Activated naive CD4-positive, alpha-beta T cell treated with anti-CD3 and anti-CD28 coated beads, Interleukin-2, amount 50 U/mL, for 16 hours (primary cell): ENCODE measurements at places on chromosomes 2 and 18.

- no peak for DNase-seq
Measured at GRCh38 chr18:22398464-22398863, 19.3 kb downstream of the CTAGE1 start.

- no peak for DNase-seq
Measured at GRCh38 chr18:54829856-54830255, 1.6 kb downstream of the RAB27B start.

DNA sequence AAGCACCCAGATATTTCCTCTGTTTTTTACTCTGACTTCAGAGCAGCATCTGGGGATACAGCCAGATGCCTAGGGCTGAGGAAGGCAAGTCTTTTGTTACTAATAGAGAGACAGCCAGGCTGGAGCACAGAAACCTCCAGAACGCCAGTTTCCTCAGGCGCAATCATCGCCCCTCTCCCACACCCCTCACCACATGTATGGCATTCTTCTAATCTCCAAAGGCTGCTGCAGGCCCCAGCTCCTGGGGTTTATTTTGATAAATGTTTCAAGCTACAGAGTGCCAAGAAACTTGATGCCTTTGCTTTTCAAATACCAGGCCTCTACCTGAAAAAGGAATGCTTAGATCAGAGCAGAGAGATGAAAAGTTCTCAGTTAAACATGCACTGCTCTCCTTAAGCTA, 283.6 kb downstream of the RBM43 start:
- DNase-seq: no peak

GRCh38 chr2:38113051-38113450, 37.1 kb upstream of the CYP1B1 start:
- DNase-seq: no peak

- DNase-seq: peak; percentile 35
Measured at GRCh38 chr18:46167971-46168370, 63.8 kb downstream of the HAUS1 start.

DNA sequence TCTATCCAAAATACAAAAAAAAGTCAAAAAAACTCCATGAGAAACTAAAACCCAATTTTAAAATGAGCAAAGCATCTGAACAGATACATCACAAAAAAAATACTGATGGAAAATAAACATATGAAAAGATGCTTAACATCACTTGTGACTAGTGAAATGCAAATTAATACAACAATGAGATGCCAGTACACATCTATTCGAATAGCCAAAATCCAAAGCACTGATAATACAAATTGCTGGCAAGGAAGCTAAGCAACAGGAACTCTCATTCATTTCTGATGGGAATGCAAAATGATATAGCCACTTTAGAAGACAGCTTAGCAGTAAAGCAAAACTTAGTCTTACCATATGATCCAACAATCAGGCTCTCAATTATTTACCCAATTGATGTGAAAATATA, 190.2 kb upstream of the FN1 start:
- no peak for DNase-seq

GRCh38 chr2:231469583-231469950, 5.3 kb upstream of the NCL start:
- DNase-seq: no peak

DNA sequence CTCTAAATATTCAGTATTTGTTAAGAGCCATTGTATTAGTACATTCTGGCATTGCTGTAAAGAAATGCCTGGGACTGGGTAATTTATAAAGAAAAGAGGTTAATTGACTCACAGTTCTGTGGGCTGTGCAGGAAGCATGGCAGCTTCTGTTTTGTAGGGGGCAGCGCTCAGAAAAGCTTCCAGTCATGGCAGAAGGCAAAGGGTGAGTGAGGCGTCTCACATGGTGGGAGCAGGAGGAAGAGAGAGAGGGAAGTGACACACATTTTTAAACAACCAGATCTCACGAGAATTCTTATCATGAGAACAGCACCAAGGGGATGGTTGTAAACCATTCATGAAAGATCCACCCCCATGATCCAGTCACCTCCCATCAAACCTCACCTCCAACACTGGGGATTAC, 13.8 kb upstream of the CCDC102B start:
- no peak for DNase-seq

GRCh38 chr18:31100436-31101182, 1.6 kb downstream of the DSC2 start:
- DNase-seq: no peak

GRCh38 chr18:48942554-48943261, 8.1 kb downstream of the SMAD7 start:
- DNase-seq: no peak

GRCh38 chr2:212606232-212606631, 67.6 kb upstream of the ERBB4 start:
- no peak for DNase-seq

- DNase-seq: no peak
Measured at GRCh38 chr2:214881647-214882202, 72.2 kb upstream of the BARD1 start.

GRCh38 chr2:11385847-11386246, 41.4 kb upstream of the ROCK2 start:
- DNase-seq: no peak

- DNase-seq: no peak
Measured at GRCh38 chr2:72969706-72970105, 52.4 kb downstream of the EMX1 start.

DNA sequence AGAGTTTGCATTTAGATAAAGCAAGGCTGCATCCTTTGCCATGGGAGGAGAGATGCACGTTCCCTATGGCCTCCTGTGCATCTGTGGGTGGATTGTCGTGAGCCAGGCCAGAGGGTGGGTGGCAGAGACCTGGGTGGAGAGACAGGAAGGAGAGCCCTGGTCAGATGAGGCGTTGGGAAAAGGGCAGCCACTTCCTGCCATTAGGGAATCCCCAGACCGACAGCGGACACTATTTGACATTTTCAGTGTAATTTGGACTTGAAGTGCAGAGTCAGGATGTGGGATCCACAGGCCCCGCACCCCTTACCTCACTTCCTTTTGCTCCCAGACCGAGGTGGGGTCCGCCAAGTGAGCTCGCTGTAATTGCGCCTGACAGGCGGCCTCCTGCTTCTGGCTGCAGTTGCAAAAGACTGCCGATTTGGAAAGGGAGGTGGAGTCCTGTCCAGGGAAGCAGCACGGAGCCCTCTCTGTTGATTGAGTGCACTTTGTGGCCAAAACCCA, 150.0 kb downstream of the DYSF start:
- peak; percentile 2 for DNase-seq

DNA sequence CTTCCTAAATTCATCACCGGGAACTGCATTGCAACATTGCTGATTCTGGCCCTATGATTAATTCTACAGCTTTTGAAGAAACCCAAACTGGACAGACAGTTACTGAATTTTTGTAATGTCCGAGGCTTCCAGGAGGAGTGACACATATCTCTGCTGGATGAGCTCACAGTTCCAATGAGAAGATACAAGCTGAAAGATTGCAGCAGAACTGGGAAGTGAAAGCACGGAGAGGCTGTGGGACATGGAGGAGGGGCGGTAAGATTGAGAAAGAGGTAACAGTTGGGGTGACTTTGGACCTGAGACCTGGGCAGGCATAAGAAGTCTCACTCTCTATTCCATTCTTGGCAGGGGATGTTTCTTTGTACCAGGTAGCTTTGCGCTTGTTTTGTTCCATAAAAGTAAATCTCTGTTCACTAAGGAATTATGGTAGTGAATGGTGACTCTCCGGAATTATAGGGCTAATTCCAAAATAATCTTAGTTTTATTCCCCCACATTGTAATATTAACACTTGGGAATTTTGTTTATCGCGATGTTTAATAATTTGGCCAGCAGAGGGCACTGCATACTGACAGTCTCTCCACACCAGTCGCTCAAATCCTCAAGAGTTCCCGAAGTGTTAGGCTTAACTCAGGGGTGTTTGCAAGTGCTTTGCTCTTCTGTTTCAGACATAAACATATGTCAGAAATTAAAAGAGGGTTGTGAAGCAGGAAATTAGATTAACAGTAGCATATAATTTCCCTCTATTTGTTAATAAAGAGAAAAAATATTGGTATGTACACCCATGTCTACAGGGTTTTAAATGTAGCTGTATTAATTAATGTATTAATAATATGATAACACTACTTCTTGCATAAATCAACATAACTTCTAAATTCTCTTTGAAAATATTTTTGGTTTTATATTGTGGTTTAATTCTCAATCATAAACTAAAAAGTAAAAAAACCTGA, 201.4 kb downstream of the SOCS6 start:
- no peak for DNase-seq

DNA sequence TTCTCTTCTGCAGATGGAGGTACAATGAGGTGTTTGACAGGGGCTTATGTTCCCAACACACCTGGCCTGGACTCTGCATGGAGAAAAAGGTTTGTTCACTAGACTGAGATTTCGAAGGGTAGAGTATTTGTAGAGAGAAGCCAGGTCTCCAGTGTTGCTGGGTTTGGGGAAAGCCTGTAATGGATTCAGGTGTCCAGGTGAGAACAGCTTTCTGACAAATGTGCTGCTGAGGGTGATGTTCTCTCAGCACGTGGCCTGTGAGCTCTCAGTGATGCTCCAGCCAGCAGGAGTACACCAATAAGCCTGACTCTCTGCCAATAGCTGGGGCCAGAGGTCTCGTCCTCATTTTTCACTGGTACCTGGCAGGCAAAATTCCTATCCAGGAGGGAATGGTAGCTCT, 43.8 kb upstream of the ARHGAP25 start:
- DNase-seq: no peak

DNA sequence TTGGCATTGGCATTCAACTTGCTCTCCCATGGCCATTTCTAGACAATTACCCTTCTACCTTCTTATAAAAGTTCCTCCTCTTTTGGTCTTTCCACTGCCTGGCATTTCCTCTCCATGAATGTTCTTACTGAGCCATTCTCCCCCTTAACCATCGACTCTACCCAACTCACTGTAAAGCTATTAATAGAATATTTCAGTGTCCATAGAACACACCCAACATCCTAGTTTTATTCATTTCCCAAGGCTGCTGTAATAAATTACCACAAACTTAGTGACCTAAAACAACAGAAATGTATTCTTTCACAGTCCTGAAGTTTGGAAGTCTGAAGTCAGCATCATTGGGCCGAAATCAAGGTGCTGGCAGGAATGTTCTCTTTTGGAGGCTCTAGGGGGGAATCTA, 170.0 kb upstream of the ATP5MC3 start:
- DNase-seq: no peak

DNA sequence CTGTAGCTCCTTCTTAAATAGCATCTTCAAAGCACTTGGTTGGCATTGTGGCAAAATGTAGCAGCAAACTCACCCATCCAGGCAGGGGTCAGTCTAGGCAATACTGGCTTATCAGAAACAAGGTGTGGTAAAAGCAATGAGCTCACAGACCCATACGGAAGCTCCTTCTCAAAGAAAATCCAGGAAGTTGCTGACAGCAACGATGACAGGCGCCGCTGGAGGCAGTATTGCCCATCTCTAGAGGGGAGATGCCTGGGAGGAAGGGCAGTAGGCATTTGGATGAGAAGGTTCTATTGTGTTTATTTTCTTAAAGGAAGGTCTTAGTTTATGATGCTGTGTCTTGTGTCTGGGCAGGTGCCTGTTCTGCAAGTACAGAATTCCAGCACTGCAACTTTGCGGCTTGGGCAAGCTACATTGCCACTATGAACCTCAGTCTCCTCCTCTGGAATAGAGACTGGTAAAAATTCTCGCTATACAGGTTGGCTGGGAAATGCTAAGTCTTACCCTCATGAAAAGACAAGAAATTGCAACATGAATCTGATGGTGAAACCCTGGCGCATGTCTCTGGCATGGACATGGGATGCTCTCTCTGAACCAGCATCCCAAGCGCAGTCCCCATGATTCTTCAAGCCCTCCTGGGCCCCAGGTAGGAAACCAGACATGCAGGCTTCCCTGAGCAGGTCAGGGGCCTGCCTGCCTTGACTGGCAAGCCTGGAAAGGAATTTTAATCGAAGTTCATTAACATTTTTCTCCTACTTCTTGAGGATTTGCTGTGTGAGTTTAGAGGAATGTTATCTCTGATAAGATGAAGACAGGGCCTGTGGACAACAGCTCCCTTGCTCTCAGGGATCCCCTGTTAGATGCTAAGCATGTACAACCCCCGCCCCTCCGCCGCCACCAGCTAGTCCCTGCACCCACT, 156.0 kb downstream of the TFCP2L1 start:
- no peak for DNase-seq

GRCh38 chr2:110771547-110772382, 39.4 kb downstream of the ACOXL start:
- DNase-seq: no peak

DNA sequence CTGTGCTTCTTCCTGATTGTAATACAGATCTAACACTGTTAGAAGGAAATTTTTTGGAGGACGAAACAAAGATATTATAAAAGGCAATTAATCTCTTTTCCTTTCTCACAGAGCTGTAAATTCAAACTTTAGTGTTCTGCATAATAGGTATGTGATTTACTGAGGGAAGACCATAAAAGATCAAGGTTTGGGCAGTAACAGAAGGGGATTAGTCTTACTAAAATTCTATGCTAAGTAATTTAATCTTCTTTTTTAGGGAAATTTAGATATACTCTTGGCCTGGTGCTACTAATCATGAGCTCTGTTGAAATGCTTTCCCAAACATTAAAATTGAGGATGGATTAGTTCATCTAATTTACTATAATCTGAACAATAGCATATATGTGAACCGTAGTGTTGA, 8.8 kb upstream of the QPCT start:
- DNase-seq: no peak

DNA sequence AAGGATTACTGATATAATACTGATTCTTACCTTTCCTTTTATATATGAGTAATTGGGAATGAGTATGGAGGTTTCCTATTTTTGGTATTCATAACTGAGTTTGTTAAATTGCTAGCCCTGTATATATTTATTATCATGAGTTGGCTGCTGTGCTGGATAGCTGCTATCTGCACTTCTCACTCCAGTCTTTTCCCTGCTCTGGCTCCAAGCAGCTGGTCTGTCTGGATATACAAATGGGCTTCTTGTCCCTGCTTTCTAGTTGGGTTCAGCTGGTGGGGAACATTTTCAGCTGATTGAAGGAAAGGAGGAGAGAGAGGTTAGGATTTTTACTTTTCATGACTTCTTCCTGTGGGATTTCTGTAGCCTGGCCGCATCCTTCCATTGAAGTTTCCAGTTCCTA, 41.2 kb downstream of the AGFG1 start:
- DNase-seq: no peak

GRCh38 chr2:24828238-24828996, 35.2 kb downstream of the CENPO start:
- DNase-seq: no peak

DNA sequence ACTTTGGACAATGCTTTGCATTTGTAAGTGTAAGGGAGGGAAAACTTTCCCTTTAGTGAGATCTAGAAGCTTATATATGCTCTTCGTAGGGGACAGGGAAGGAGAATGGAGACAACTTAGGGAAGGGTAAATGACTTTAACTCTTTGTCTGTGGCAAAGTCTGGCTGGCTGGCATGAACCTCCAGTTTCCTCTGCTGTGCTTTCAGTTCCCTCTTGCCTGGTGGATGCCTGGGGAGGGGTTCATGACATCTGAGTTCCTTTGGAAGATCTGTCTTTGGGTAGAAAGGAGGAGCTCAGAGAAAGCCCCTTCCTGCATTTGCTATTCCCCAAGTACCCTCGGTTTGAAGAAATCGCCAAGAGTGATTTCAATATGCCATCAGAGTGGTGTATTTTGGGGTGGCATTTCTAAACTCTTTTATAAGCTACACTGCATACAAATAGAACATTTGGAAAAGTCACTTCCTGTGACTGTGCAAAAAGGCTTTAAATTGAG, 143.6 kb downstream of the VAPA start:
- DNase-seq: no peak

- DNase-seq: peak; percentile 67
Measured at GRCh38 chr2:239321596-239322415, 79.0 kb downstream of the HDAC4 start.

GRCh38 chr2:199797431-199798403, 53.3 kb downstream of the FTCDNL1 start:
- DNase-seq: no peak
